ENCODE measurements at places on chromosomes 1 and 21.

- DNase-seq, result no peak
These were observed 60.1 kb upstream of the PTGS2 start for GRCh38 chr1:186740324-186740723.

GRCh38 chr1:182672487-182672836, 11.9 kb downstream of the RGS8 start:
- no peak for DNase-seq

DNA sequence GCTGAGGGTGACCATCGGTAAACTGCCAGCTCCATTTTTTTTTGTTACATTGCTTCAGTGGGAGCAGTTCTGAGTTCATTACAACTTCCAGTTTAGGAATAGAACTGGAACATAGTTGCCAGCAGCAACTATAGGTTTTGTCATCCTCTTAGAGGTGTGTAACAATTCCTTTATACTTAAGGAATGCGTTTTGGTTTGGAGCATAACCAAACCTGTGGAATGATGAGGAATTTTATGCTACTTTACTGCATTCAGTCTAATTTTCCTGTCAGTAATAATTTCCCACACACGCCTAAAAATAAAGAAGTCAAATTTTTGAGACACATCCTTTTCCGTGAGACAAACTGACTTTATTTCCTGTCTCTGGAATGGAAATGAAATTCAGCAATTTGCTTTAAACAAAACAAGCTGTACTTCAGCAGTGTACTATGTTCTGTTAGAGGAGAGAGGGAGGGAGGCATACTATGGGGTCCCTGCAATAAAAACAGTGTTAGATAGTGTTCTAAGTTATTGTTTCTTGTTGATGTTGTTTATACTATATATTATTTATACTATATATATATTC, 4.8 kb upstream of the AMPD1 start:
- no peak for DNase-seq

- DNase-seq, result no peak
These were observed 13.4 kb upstream of the SVBP start for GRCh38 chr1:42830631-42831030.

DNA sequence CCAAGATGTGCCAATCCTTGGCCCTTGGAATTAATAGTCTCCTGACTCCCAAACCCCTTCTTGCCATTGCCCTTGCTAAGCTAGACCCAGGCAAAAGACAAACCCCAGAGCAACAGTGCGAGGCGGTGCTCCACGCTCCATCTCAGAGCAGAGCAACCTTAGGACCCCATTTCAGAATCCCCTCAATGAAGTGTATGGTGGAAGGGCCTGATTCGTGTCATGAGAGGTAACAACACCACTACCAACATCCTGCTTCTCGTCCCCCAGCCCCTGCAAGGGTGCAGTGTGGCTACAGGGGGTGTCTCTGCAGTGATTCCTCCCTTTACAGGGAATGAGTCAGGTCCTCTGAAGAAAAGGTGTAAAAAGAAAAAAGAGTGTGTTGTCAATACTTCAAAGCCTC, 103.9 kb upstream of the IRF2BP2 start:
- no peak for DNase-seq

DNA sequence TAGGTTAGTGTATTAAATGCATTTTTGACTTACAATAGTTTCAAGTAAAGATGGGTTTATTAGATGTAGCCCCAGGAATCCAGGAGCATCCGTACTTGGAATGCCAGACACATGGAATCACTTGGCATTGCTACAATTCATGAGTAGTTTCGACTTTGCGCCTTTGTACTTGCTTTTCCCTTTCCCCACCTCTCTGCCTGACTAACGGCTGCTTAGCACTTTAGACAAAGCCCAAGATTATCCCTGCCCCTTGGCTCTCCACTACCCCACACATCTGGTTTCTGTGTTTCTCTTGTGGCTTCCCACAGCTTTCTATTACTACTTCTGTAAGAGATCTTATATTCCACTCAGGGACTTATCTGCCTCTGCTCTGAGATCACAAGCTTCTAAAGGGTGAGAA, 397.7 kb upstream of the POU3F1 start:
- no peak for DNase-seq

- DNase-seq, result no peak
These were observed 407.8 kb upstream of the DAB1 start for GRCh38 chr1:57831624-57832023.

DNA sequence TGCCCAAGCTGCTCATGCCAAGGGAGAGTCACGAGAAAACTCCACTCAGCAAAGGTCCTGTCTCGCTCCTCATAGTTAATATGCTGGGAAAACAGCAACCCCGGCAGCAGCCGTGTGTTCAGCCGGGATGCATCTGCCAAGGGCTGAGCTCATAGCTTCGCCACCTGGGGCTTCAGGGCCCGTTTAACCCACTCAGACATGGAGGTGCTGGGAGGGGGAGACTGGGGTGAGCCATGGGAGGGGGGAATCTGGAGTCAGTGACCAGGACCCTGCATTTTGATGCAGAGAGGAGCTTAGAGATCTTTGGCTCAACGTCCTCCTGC, 283.4 kb downstream of the PTPRU start:
- DNase-seq, result no peak

DNA sequence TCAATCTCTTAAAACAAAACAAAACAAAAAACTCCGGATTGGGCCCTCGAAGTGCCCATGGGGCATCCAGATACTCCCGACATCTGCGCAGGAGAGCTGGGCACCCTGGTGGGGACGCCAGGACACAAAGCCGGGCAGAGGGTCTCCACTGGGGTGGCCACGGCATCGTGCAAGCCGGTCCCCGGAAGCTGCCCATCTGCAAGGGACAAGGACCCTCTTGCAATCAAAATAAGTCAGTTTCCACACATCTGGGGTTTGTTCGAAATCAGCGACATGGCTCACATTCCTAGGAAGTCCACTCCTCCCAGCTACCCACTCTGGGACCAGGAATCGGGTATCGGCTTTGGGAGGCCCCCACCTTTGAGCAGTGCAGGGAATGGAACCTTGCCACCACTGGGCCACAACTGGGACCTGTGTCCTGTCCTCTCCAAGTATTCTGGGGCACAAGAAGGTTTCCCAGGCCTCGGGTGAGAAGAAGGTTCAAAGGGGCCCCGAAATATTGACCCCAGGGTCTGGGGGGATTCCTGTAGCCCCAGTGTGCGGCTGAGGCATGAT, 4.6 kb upstream of the PRDM16 start:
- DNase-seq, result no peak

- peak; percentile 16 for DNase-seq
These were observed 10.0 kb upstream of the MORC3 start for GRCh38 chr21:36310016-36310415.

- DNase-seq, result no peak
These were observed 17.4 kb downstream of the MAST2 start for GRCh38 chr1:45820788-45821187.

DNA sequence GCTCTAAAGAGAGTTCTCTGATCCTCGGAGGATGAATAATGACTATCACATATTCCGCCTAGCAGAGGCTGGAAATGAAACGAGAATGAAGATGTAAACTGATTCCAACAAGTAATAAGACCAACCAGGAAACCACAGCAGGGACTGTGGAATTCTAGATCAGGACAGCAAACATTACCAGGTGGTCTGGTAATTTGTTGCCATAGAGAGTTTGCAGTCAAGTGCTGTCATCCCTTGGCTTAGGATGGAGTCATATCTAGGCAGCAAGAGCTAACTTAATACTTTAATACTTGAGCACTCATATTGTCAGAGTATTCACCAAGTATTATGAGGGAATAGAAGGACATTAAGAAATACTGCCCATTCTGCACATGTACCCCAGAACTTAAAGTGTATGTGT, 45.1 kb upstream of the MUTYH start:
- no peak for DNase-seq

DNA sequence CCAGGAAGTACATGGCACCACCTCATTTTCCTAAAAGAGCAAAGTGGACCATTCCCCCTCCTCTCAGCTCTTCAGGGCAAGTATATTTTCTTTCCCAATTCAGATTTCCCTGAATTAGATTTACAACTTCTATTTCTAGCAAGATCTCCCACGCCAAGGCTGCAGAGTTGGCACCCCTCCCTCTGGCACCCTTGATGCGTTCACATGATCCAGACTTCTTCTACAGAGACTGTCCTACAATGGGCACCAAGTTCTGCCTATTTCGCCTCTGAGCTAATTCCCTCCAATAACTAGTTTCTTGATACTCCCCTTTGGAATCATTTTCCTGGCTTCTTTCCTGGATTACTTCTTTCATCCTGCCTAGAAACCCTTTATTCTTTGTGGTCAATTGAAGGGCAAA, 122.0 kb downstream of the CDC7 start:
- no peak for DNase-seq

- no peak for DNase-seq
These were observed 86.8 kb upstream of the HIVEP3 start for GRCh38 chr1:42005530-42005929.

DNA sequence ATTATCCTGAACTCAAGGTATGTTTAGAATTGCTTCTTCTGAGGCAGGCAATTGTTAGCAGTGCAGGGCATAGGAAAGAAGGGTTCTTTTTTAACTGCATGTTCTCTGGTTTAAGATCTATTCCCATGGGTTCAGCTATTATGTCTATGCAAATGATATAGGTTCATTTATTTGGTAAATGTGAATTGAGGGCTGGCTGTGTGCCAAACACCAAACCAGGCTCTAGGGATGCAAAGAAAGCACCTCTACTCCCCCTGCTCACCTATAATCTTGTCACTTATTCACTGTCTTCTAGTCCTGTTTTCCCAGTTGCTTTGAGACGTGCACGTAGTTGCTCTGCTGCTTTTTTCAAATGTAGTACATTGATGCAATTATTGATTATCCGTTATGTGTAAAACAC, 691 bp upstream of the KIFAP3 start:
- DNase-seq, result no peak

- DNase-seq, result no peak
These were observed 24.1 kb upstream of the TTF2 start for GRCh38 chr1:117036018-117036461.

- DNase-seq, result no peak
These were observed 7.1 kb upstream of the PLEKHM2 start for GRCh38 chr1:15676688-15677661.

GRCh38 chr21:37392441-37392840, 25.9 kb downstream of the DYRK1A start:
- no peak for DNase-seq

- no peak for DNase-seq
These were observed 34.2 kb upstream of the TTC22 start for GRCh38 chr1:54835131-54835898.

DNA sequence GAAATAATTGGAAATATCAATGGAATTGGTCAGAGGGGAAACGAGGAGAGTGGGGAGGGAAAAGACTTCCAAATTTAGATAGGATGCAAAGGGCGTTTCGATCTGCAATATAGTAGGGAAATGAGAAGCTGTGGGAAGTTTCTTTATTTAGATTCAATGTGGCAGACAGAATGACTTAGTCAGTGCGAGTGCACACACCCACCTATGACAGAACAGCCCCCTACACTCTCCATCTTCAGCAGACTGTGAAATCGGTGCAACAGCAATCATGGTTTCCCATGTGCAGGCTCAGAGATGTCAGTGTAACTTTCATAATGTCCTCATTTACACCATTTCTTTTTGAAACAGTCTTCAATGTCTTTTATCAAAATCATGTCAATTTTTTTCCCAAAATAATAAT, 46.0 kb downstream of the DIP2A start:
- DNase-seq, result no peak

GRCh38 chr21:37986751-37987399, 70.6 kb upstream of the KCNJ6 start:
- no peak for DNase-seq
